ENCODE measurements at places on chromosomes 3 and 15.
A peak's percentile ranks its signal among the peaks of the same experiment; 100 is the strongest.

DNA sequence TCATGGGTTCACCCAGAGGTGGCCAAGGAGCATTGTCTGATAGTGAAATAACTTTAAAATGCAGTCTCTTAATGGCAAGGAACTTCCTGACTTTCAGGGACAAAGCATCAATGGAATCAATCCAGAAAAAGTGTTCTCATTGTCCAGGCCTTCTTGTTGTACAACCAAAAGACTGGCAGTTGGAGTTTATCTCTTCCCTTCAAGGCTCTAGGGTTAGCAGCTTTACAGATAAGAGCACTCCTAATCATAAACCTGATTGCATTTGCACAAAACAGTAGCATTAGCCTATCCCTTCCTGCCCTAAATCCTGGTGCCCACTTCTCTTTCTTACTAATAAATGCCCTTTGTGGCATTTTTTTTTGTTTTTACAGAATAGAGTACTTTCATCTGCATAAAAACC lies 43.3 kb upstream of the VIPR1 start:
- DNase-seq = no peak

- DNase-seq = peak; percentile 48
Observed at GRCh38 chr15:52337198-52337853, 41.7 kb upstream of the MYO5C start.

DNA sequence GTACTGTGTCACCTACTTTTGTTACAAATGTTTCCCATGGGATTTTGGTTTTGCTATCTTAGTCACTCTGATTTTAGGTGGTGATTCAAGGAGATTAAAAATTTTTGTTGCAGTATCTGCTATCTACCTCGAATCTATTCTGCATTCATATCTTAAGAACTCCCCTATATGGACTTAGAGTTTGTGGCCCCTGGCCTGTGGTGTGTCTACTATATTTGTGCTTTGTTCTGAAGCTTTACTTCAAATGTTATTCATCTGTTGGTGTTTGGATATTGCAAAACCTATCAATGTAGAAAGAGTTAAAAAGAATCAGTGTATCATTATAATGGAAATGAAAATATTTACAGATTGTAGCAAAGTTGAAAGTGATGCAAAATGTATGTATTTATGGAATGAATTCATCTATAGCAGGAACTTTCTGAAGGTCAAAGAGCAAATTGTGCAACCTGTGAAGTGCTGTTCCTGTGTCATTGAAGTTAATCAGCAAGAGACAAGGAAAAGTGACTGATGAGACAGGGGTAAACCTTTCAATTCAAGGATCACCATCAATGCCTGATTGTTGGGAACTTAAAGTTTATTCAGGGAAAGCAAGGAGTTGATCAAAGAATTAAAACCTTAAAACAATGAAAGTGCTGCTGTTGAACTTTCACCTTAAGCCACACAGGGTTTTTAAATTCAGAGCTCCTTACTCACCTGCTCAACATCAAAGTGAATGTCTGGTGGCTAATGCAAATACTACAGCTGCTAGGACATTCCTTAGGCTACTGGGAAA lies 71.0 kb downstream of the SLMAP start:
- no peak for DNase-seq

DNA sequence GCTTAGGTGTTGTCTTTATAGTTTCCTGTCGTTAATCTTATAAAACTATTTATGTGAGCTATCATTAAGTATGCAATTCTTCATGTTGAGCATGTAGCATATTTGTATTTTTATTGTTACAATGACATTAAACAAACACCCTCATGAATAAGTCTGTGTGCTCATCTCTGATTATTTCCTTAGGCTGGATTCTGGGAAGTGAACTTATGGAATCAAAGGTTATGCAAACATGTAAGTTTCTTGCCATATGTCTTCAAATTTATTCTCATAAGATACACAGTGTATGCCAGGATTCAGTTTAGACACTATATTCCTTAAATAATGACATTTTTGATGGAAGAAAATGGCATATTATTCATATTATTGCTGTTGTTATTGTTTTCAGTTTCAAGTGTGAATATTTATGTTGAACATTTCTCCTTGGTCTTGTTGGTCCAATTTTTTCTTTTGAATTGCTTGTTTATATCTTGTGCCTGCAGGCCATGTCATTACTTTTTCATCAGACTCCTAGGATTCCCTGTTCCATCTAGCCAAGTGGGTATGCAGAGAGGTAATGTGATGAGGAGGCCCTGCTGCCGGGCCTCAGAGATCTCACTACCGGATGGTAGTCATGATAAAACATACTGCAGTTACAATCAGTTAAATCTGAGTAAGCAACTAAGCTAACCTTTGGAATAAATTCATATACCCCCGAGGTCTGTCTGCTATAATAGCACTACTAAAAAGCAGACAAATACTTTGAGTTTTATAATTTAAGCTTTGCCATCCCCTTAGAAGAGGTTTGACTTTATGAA lies 684.3 kb upstream of the SGO1 start:
- no peak for DNase-seq

DNA sequence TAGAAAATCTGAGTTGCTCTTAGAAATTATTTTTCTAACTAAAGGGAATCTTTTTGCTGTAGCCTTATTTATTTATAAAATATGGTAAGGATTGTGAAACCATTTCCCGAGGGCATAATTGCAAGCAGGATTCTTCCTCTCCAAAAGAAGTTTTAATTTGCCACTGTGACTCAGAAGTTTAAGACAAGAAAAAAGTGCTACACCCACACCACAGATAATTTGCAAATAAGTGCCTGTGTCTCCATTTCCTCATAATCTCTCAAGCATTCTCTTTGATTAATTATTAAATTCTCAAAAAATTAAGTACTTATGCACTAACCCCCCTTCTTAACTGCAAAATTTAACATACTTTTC lies 43.6 kb downstream of the RASA2 start:
- DNase-seq = peak; percentile 8

All from hepatic stellate cell (primary cell).